H7 (cell line): ENCODE measurements at places on chromosomes 5 and 9.

DNA sequence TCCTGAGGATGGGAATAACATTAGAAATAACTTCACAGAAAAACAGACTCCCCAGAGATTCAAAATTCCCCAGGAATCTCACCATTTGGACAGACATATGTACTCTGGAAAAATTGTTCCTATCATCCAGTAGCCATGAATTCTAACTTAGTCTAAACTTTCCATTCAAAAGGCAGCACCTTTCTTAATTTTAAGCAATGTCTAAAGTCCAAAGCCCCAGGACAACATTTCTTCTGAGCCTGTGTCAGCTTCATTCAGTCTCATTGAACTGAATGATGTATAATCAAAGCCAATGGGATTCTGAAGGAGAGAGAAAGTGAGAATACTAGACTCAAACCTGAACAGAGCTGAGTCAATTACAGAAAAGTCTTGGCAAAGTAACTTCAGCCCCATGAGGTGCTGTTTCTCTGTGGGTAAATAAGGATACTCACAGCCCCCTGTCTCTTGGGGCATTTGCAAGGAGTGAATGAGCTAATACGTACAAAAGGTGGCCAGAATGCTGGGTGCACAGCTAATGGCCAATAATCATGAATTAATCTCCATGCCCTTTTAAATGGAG, 140.6 kb downstream of the SEMA5A start:
- no peak for DNase-seq

DNA sequence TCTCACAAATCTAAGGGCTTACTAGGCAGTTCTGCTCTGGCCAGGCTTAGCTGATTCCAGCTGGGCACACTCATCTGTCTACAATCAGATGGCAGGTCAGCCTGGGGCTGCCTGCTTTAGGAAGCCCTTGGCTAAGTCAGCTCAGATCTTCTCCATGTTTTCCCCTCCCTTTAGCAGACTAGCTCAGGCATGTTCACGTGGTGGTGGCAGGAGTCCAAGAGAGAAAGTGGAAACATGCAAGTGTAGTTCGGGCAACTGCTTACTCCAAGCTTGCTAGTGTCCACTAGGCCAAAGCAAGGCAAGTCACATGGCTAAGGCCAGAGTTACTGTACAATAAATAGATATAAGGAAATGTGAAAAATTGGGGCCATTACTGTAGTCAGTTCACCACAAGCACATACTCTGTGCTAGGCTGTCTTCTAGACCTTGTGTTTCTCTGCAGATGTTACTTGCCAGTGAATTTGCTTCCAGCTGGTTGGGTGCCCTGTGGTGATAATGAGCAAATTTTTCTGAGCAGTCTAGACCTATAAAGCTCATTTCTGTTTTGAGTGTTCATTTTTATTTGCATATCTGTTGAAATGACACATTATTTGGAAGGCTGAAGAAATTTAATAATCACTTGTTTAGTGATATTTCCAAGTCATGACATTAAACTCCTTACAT, 38.3 kb downstream of the RECK start:
- no peak for DNase-seq

DNA sequence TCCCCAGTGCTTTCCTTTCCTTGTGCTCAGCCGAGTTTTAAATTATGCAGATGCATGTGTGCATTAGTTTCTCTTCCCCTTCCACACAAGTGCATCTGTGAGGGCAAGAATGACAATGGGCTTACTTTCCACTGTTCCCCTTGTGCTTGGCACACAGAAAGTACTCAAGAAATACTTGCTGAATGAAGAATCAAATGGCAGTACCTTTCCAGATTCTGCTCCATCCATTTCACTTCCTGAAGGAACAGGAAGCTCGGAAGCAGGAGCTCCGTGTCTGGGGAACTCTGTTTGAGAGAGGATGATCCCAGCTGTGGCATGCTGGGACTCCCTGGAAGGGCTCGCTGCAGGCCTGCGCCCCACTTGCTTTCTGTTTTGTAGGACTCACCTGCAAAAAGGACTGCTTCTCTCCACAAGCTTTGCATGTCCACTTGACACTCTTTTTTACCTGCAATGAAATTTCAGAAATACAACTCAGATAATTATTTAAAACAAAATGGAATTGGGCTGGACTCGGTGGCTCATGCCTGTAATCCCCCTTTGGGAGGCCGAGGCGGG, 5.5 kb downstream of the MRNIP start:
- DNase-seq, result no peak

DNA sequence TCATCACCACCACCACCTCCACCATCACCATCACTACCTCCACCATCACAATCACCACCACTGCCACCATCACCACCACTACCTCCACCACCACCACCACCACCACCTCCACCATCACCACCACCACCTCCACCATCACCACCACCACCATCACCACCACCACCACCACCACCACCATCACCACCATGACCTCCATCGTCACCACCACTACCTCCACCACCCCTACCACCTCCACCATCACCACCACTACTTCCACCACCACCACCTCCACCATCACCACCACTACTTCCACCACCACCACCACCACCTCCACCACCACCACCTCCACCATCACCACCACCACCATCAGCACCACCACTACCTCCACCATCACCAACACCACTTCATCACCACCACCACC, 23.5 kb upstream of the ADCY2 start:
- no peak for DNase-seq
